ENCODE measurements at places on chromosomes 4 and X.

GRCh38 chr4:20203508-20203907 is 48.2 kb upstream of the SLIT2 start:
- peak; percentile 84 for DNase-seq

DNA sequence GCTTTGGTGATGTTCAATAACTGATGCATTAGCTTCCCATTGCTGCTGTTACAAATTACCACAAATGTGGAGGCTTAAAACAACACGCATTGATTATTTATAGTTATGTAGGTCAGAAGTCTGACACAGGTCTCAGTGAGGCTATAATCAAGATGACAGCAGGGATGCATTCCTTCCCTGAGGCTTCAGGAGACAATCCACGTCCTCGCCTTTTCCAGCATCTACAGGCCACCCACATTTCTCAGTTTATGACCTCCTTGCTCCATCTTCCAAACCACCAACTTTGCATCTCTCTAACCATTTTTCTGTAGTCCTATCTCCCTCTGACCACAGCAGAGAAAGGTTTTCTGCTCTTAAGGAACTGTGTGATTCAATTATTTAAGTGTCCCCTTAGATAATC is 92.5 kb downstream of the GASK1B start:
- DNase-seq = peak; percentile 5

GRCh38 chr4:150950657-150951288 is 64.3 kb downstream of the LRBA start:
- no peak for DNase-seq

DNA sequence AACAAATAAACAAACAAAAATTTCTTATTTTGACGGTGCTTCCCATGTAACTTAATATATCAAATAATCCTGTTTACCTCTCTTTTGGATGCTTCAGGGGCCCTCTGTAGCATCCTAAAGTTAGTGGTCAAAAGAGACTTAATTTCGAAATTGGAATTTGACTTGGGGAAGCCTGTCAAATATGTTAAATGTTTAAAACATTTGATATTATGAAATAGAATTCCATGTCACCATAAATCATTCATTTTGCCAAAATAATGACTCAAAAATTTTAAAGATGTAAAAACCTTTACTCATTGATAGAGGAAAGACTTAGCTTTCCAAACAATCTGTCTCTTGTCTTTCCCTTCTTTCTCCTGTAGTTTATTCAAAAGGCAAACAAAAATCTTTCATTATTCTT is 20.6 kb upstream of the TEX13A start:
- DNase-seq = no peak

- no peak for DNase-seq
Measured at GRCh38 chr4:146855761-146856160, 89.9 kb downstream of the TTC29 start.

DNA sequence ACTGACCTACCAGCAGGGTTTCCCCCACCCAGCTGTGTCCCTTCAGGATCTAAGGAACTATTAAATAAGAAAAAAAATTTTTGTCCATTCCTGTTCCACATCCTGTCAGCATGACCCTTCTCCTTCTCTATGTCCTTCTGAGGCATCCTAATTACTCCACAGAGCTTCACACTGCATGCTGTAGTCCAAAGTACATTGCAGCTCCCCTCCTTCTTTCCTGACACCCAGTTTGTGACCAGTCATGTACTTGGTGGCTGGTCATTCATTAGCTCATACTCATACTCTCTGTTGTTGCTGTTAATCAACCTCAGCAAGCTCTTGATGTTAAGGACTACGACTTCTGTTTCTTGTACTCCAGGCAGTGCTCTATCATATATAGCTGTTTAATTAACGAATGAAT is 2.4 kb upstream of the EGF start:
- DNase-seq = no peak

DNA sequence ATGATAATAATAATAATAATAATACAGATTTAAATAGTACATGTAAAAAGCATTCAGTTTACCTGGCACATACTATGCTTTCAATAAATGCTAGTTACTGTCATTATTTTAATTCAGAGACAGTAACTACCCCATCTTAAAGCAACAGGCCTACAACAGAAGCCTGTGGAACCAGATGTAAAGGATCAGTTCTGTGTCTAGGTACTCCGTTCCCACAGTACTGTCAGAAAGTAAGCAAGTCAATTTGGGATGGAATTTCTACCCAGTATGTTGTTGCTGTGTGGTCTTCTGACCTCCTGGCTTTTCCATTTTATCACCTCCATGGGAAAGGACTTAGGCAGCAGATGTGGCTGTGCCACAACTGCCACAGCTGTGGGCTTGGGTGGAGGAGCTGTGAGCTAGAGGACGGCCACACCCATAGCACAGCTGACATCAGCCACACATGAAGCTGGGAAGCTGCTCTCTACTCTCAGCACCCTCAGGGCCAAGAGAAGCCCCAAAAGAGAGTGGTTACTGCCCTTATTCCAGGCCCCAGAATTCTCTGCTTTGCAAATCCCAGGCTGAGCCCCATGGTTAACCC is 102.8 kb downstream of the CBR4 start:
- DNase-seq = peak; percentile 17

GRCh38 chrX:100591256-100592051 is 6.7 kb downstream of the TNMD start:
- DNase-seq = no peak

DNA sequence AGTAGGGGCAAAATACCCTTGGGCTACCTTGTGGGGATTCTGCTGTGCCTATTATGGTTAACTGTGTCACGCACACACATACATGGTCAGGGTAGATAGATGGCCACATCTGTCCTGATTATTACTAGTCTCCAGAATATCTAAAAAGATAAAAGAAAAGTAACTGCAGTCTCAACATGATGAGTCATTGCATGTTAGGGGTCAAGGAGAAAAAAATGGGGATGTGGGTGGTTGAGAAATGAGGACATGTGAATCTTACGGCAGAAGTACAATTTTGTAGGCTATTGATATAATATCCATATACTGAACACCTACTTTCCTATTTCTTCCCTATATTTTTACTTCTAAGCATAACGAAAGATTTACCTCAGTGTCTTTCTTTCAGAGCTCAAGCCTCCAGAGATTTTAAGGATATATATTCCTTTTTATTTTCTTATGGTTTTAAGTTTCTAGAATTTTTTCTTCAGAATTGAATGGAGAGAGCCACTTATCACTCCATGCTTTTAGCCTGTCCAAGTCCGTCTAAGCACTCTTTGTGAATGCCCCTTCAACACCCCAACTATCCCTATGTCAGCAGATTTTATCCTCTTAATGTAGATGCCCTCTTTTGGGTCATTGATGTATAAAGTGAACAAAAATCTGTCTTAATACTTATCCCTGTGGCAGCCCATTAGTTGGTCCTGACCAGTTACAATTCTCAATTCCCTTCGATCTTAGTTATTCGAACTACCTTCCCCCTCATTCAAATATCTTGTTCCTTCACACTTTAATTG is 642.2 kb downstream of the IQCM start:
- DNase-seq = no peak

DNA sequence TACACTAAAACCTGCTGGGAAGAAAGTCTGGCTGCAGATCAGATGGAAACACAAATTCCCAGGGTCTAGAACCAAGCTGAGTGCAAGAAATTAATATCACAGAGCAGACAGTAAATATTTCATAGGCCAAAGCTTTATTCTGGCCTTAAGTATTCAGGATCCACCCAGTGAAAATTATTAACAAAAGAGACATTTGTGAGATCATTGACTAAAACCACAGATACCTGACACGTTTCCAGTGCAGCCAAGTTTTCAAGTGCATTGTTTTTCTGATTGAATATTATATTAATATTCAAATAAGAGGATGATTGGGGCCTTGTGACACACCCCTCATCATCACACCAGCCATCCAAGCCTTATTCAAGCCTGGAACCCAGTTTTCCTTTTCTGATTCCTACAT is 10.3 kb downstream of the ELOVL6 start:
- DNase-seq = no peak

GRCh38 chrX:138939038-138939437 is 227.5 kb upstream of the FGF13 start:
- DNase-seq = no peak

DNA sequence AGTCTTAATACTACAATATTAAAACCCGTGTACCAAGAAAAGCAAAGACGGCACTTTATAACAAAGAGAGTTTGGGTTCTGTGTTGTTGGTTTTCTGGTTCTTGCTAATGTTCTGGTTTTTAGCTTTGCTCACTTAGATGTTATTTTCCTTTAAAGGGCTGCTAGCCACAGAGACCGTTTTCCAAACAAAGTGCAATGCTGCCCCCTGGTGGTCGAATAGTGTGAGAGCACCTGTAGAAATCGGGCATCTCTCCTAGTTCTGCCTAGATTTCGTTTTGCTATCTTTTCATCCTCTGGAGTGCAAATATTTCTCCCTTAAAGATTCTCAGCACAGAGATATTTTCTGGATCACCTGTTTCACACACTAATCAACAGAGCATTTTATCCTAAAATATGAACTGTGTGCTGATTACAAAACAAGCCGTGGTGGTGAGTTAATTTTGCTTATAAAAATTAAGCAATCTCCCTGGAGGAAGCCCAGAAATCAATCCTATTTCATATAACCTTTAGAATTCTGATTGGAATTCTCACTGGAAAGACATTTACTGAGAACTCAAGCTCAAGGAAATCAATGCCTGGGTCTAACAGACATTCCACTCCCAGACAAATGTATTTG is 334.5 kb upstream of the NOCT start:
- DNase-seq = peak; percentile 70

DNA sequence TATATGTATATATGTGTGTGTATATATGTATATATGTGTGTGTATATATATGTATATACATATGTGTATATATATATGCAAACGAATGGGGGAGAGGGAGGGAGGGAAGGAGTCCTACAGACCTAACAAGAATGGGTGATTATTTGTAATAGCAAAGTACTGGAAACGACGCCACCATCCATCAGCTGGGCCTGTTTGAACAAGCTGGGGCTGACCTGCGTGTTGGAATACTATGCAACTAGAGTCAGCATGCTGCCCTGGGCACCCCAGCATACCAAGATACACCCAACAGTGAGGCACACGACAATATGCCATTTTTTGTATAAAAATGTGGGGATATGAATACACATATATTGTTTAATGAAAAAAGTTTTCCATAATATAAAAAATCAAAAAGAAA is 21.6 kb upstream of the CCNQ start:
- no peak for DNase-seq

- DNase-seq = no peak
Measured at GRCh38 chrX:136061286-136061685, 76.1 kb downstream of the SLC9A6 start.

DNA sequence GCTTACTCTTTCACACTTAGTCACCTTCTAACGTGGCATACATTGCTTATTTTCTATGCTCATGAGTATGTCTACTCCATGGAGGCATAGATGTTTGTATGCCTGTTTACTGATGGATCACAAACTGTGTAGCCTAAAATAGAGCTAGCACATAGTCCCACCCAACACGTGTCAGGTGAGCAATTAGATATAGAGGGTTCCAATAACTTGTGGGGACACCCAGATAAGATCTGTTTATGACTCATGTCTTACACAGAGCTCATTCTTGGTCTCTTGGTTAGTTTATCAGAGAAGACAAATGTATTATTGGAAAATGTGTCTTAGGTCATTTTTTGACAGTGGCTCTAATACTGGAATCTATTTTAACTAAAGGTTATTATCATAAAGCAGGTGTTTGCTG is 6.8 kb downstream of the ZFP42 start:
- DNase-seq = no peak

GRCh38 chr4:125739760-125740159 is 425.0 kb downstream of the FAT4 start:
- DNase-seq = no peak

DNA sequence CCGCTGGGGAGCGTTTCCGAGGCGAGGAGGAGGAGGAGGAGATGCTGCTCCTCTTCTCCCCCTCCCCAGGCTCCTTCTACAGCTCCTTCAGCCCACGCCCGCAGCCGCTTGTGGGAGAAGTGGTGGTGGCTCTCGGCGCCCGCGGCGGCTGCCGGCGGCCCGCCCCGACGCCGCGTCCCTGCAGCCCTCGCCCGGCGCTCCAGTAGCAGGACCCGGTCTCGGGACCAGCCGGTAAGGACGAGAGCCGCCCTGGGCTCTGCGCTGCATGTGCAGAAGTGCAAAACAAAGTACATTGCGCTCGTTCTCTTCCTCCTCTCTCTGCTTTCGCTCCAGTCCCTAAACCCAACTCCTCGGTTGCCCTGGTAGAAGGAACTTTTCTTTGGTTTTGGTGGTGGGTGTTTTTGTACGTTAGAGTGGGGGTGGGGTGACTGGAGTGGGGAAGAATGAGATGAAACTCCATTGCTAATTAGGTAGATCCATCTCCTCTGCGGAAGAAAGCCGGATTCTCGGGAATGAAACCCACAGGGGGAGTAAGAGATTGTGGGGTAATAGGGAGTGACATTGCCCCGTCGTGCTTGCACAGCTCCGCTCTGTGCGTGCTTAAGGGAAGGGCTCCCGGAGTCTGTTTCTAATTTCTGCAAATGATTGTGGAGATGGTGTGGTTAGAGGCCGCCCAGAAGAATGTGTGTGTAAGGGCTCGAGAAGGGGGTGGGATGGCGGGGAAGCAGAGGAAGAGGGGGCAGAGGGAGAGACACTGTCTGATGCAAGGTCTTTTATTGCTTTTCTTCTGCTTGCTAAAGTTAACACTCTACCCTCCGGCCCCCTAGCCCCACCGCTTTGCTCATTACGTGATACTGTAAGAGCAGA is 677 bp downstream of the PTPN13 start:
- DNase-seq = peak; percentile 80

GRCh38 chrX:19611636-19612376 is 96.5 kb upstream of the MAP3K15 start:
- DNase-seq = no peak

- DNase-seq = peak; percentile 52
Measured at GRCh38 chr4:40992472-40993295, 221.7 kb downstream of the APBB2 start.

Measured in AG08395 (cell line).